Activated naive CD8-positive, alpha-beta T cell treated with anti-CD3 and anti-CD28 coated beads for 36 hours (primary cell): ENCODE measurements at places on chromosomes 6 and 20. TPM values are rescaled to one million over a fixed set of nuclear protein-coding genes. Genes with fewer than 3 reads are reported as not detected.

GRCh38 chr20:64042054-64042781 is 6.2 kb downstream of the C20orf204 start:
- peaks cover 14% of the 10 kb centered on the region for H3K27me3 ChIP-seq
- DNase-seq, result no peak
- peak overlapping the region; percentile 84 for H3K27ac ChIP-seq

GRCh38 chr20:31922181-31922580 is 29.7 kb downstream of the PDRG1 start:
- no peak for DNase-seq
- H3K4me1 ChIP-seq, result peaks cover 4% of the 10 kb centered on the region
- no peak overlapping the region for H3K27ac ChIP-seq
- no peak overlapping the region for H3K4me3 ChIP-seq
- H3K27me3 ChIP-seq, result peaks cover 39% of the 10 kb centered on the region

GRCh38 chr6:42726485-42727086 is 4.2 kb upstream of the PRPH2 start:
- peaks cover 3% of the 10 kb centered on the region for H3K27me3 ChIP-seq
- H3K4me3 ChIP-seq, result peak overlapping the region; percentile 82
- H3K4me1 ChIP-seq, result peaks cover 16% of the 10 kb centered on the region
- peak; percentile 60 for DNase-seq
- H3K27ac ChIP-seq, result peak overlapping the region; percentile 98

Gene BMP5
- not detected for total RNA-seq

DNA sequence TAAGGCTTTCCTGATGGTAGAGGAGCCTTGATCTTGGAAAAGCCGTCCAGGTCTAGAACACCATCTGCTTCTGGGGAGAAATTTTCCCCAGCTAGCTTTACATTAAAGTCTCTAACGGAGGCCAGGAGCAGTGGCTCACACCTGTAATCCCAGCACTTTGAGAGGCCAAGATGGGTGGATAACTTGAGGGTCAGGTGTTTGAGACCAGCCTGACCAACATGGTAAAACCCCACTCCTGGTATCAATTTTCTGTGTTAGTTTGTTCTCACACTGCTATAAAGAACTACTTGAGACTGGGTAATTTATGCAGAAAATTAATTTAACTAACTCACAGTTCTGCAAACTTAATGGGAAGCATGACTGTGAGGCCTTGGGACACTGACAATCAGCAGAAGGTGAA is 37.8 kb downstream of the FAM209B start:
- DNase-seq, result no peak
- no peak overlapping the region for H3K27ac ChIP-seq
- H3K4me1 ChIP-seq, result no peaks in the 10 kb centered on the region
- H3K4me3 ChIP-seq, result no peak overlapping the region

GRCh38 chr20:11090751-11091150 is 417.0 kb upstream of the JAG1 start:
- H3K27me3 ChIP-seq, result no peaks in the 10 kb centered on the region
- H3K4me3 ChIP-seq, result no peak overlapping the region
- no peak overlapping the region for H3K27ac ChIP-seq
- no peaks in the 10 kb centered on the region for H3K4me1 ChIP-seq
- no peak for DNase-seq

Gene ECI2
- total RNA-seq, result 46.9 TPM

DNA sequence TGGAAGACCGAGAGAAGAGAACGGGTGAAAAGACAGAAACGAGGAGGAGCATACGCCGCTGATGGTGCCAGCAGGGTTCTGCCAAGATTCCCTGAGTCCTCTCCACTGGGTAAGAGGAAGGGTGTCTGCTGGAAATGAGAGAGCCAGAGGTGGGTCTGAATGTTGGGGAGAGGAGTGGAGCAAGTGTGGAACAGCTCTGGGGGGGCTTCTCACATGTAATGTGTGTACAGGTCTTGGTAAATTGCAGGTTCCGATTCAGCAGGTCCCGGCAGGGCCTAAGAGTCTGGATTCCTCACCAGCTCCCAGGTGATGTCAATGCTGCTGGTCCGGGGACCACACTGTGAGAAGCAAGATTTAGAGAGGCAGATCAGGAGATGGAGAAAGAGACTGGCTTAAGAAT is 1.5 kb upstream of the EBF4 start:
- H3K36me3 ChIP-seq, result peaks cover 2% of the 10 kb centered on the region
- no peak for DNase-seq
- no peak overlapping the region for H3K27ac ChIP-seq
- peaks cover 37% of the 10 kb centered on the region for H3K27me3 ChIP-seq
- peak overlapping the region; percentile 81 for H3K4me3 ChIP-seq

Gene SEL1L2
- not detected for total RNA-seq

Gene SCAF8
- total RNA-seq, result 43.8 TPM

Gene CALHM5
- total RNA-seq, result not detected

DNA sequence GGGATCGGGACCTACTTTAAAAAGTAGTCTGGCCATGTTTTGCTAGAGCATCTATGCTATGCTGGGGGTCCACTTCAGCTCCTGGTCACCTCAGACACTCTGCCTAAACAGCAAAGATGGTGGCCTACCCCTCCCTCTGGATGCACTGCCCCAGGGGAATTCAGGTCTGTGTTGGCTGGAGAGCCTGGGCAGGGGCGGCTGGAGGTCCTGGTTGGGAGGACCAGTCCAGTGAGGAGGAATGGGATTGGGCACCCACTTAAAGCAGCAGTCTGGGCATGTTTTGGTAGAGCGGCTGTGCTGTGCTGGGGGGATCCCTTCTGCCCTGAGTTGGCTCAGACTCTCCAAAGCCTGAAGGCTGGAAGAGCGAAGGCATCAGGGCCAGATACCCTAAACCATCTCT is 23.2 kb upstream of the TCF21 start:
- no peak overlapping the region for H3K4me3 ChIP-seq
- H3K36me3 ChIP-seq, result peaks cover 2% of the 10 kb centered on the region
- H3K27ac ChIP-seq, result no peak overlapping the region
- H3K4me1 ChIP-seq, result no peaks in the 10 kb centered on the region
- no peak for DNase-seq

DNA sequence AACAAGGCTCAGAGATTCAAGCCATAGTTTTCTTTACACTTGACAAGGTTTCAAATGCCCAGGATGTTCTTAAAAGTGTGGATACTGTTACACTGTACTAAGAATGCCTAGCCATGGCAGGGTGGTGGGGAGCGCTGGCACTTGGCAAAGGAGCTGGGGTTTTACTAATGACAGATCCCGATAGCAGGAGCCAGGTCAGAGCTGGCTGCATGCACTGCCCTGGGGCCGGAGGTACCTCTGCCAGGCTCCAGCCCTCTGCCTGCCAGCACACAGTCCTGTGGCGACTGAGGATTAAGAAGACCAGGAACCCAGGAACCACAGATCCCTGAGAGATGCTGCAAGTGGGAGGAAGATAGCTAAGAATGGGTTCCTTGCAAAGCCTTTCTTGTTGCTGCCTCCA is 260.3 kb downstream of the ALDH8A1 start:
- no peaks in the 10 kb centered on the region for H3K4me1 ChIP-seq
- H3K36me3 ChIP-seq, result no peaks in the 10 kb centered on the region
- DNase-seq, result no peak
- peaks cover 34% of the 10 kb centered on the region for H3K27me3 ChIP-seq
- H3K27ac ChIP-seq, result no peak overlapping the region

- no peak overlapping the region for H3K4me3 ChIP-seq
- no peak for DNase-seq
- peaks cover 7% of the 10 kb centered on the region for H3K4me1 ChIP-seq
- no peaks in the 10 kb centered on the region for H3K36me3 ChIP-seq
- no peak overlapping the region for H3K27ac ChIP-seq
- no peaks in the 10 kb centered on the region for H3K27me3 ChIP-seq
Measured at GRCh38 chr6:141539617-141540016, 593.1 kb upstream of the GJE1 start.

DNA sequence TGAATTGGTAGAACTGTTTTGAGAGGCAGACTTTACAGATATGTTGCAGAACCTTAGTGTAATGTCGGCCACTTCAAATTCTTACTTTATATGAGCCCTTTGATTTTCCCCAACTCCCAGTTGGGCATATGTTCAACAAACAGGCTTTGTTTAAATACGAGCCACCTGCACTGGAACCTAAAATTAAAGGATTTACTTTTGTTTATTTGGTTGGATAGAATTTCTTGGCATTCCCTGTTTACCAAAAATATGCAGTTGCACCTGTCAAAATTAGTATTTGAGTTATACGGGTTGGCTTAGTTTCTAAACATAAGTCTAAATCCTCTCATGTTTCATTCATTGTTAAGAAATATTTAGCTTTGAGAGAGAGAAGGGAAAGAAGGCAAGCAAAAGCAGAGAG is 2.4 kb upstream of the GLYATL3 start:
- no peaks in the 10 kb centered on the region for H3K36me3 ChIP-seq
- no peak for DNase-seq
- H3K4me3 ChIP-seq, result no peak overlapping the region
- H3K27ac ChIP-seq, result no peak overlapping the region

DNA sequence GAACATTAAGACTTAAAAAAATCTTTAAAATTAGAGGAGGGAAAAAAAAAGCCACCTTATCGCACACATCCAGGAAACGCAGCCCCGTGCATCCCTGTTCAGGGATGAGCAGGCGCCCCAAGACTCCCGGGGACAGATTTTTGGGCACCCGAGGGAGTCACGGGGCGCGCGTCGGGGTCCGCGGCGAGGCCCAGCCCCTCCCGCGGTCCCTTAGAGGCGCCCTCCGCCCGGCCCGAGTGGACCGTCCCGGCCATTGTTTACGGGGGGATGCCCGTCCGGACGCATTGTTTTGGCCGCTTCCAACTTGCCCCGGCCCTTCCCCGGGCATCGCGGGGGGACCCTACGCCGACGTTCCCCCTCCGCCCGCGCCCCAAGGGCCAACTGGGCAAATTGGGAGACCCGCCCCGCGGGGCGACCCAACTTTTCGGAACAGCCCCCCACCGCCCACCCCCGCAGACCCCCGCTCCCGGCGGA is 610 bp downstream of the ZNF217 start:
- no peaks in the 10 kb centered on the region for H3K27me3 ChIP-seq
- peak overlapping the region; percentile 91 for H3K4me3 ChIP-seq
- DNase-seq, result no peak
- peaks cover 21% of the 10 kb centered on the region for H3K36me3 ChIP-seq
- H3K4me1 ChIP-seq, result peaks cover 43% of the 10 kb centered on the region

DNA sequence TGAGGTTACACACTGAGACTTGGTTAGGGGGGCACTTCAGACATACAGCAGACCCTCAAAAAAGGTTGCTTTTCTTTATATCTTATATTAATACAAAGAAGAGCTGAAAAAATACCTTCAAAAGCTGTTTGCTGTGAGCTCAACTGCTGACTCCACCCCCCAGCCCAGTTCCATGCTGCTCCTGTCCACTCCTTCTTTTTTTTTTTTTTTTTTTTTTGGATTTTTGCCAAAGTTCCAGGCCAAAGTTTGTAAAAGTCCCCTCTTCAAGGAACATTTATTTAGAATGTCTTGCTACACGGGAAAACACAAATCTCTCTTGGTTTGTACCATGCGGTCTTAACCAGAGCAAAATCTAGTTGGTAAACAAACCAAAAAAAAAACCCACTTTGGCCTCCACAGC is 85.3 kb upstream of the AKAP12 start:
- H3K4me1 ChIP-seq, result no peaks in the 10 kb centered on the region
- DNase-seq, result no peak
- H3K36me3 ChIP-seq, result no peaks in the 10 kb centered on the region
- H3K4me3 ChIP-seq, result no peak overlapping the region
- H3K27ac ChIP-seq, result no peak overlapping the region

DNA sequence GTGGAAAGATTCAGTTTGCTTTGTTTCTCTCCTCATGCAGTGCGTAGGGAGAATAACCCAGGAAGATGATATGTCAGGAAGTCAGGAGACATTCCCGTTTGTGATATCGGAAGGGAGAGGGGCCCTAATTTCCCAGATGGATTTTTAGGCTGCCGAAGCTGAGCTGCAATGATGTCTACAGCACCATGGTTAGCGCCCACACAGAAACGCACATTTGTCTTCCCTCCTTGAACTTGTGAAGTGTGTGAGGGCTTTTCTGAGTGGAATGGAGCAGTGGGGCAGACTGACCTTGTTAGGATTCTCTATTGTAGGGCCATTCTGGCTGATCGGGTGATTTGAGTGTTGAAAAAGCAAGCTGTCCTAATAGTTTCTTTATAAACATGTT is 191.3 kb upstream of the ARG1 start:
- peaks cover 13% of the 10 kb centered on the region for H3K4me1 ChIP-seq
- H3K27me3 ChIP-seq, result no peaks in the 10 kb centered on the region
- DNase-seq, result no peak
- H3K27ac ChIP-seq, result no peak overlapping the region
- H3K36me3 ChIP-seq, result peaks cover 25% of the 10 kb centered on the region
- no peak overlapping the region for H3K4me3 ChIP-seq

- H3K27me3 ChIP-seq, result no peaks in the 10 kb centered on the region
- no peak for DNase-seq
- no peak overlapping the region for H3K27ac ChIP-seq
- H3K4me1 ChIP-seq, result no peaks in the 10 kb centered on the region
Measured at GRCh38 chr6:93749191-93749590, 329.8 kb upstream of the EPHA7 start.

Gene MAVS
- total RNA-seq, result 21.2 TPM

Gene TLDC2
- total RNA-seq, result not detected

DNA sequence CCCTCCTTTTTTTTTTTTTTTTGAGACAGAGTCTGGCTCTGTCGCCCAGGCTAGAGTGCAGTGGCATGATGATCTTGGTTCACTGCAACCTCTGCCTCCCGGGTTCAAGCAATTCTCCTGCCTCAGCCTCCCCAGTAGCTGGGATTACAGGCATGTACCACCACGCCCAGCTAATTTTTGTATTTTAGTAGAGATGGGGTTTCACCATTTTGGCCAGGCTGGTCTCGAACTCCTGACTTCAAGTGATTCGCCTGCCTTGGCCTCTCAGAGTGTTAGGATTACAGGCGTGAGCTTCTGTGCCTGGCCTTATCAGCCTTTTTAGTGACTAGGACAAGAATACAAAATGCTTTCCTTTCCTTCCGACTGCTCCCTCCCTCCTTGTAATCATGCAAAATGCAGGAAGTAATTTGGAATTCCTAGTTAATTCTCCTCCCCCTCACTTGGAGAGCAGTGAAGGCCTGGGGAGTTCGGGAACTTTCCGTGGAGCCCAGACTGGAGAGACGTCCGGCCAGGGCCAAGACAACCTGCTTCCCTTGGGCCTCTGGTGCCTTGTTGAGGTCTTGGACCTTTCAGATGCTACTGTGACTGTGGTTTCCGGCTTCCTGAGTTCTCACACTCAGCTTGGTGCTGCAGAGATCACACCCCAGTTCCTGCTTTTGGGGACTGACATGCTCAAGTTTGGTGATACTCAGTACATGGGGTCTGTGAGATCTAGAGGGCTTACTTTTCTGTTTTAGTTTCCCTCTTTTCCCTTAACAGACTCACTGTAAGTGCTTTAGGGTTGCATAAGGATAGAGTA is 3.9 kb upstream of the PHF20 start:
- H3K4me1 ChIP-seq, result peaks cover 29% of the 10 kb centered on the region
- H3K36me3 ChIP-seq, result peaks cover 10% of the 10 kb centered on the region
- peak; percentile 63 for DNase-seq
- H3K27ac ChIP-seq, result peak overlapping the region; percentile 99

Gene MMP24
- not detected for total RNA-seq
